ENCODE measurements at places on chromosomes 3 and 15.

DNA sequence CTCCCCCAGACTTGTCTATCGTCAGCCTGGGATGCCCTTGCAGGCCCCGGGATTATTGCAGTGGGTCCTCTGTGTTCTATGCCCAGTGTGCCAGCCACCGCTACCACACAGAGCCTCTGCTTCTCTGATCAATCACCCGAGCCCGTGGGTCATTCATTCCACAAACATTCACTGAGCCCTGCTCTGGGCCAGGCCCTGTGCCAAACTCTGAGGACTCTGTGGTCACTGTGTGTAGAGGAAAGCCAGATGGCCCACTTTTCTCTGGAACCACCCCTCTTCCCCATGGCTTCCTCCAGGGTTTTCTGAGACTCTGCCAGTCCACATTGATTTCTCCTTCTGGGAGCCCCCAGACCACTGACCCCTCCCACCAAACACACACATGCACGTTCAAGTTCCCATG lies 55.5 kb downstream of the BSN start:
- no peak for DNase-seq

DNA sequence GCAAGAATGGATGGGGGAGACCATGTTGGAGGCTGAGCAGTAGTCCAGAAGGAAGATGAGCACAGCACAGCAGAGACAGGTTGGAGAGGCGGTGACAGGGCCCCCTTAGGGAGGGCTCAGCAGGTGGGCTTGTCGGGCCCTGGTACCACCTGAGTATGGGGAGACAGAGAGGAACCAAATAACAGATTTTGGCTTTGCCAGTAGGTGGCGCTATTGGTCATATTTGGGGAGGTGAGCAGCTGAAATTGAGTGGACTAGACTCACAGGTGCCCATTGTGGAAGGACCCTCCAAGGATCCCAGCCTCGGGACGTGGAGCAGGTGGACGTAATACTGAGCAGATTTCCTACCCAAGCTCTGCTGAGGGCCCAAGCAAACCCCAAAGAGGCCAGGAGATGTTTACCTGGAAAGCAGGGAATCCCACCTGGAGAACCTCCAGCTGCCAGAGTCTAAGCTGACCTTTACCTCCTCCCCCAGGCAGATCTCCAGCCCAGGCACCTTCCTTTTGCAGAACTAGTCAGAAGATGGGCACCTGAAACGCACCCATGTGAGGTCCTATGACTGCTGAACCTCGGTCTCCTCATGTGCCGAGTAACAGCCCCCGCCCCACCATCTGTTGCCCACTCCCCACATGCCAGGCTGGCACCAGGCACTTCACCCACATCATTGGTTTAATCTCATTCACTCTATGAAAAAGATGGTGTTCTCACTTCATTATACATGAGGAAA lies 24.6 kb upstream of the CORO2B start:
- DNase-seq, result peak; percentile 38

- DNase-seq, result no peak
Observed at GRCh38 chr3:167396075-167396474, 16.0 kb upstream of the ZBBX start.

DNA sequence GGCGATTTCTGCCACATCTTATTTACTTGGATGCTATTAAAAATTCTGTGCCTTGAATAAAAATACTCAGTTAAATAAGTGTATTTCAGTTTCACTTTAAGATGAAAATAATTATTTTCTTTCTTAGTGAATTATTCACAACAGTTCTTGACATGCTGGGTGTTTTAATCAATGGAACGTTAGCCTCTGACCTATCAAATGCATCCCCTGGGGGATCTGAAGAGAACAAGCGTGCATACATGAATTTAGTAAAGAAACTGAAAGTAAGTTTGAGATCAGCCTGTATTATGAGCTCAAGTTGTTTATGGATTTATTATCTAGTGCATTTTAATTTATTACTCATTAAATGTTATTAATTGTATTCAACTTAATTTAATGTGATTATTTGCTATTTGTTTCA lies 597 bp downstream of the P2RY12 start:
- no peak for DNase-seq

DNA sequence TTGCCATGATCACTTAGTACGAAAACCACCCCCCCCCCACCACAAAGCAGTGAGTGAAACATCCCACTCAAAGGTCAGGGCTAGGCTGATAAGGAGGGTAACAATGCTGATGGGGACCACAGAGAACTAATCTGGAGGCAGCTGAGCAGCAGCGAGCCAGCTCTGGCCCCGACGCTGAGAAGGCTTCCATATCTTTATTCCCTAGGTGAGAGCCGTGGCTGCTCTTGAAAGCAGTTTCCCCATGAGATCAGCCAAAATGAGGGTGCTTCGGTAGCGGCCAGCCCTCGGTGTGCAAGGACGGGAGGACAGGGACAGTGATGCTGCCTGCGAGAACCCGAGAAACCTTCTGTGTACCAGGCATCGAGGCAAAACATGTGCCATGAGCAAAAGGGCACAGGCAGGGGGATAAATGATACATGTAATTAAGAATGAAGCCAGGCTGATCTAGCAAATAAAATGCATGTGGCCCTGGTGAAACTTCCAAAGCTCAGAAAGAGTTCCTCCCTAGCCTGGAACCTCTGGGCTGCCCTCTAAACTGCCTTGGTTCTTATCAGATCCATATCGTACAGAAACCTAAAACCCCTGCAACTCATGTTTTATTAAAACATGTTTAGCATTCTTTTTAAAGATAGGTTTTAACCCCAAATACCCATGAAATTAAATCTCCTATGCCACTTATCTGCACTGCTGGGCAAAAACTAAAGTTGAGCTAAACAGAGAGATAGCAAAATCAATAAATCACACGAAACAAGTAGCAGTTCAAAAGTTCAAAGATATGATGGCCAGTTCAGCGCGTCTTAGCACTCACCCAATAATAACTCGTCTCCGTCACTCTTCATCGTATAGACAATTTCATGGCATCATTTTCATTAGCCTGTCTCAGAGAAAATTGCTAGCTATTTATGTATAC lies 337.3 kb downstream of the FOXP1 start:
- no peak for DNase-seq
